ENCODE measurements at places on chromosomes 3 and 15.

- no peak for DNase-seq
Measured at GRCh38 chr15:69724333-69724732, 271.7 kb downstream of the RPLP1 start.

- DNase-seq: peak; percentile 72
Measured at GRCh38 chr3:138923531-138923994, 23.4 kb downstream of the FOXL2 start.

DNA sequence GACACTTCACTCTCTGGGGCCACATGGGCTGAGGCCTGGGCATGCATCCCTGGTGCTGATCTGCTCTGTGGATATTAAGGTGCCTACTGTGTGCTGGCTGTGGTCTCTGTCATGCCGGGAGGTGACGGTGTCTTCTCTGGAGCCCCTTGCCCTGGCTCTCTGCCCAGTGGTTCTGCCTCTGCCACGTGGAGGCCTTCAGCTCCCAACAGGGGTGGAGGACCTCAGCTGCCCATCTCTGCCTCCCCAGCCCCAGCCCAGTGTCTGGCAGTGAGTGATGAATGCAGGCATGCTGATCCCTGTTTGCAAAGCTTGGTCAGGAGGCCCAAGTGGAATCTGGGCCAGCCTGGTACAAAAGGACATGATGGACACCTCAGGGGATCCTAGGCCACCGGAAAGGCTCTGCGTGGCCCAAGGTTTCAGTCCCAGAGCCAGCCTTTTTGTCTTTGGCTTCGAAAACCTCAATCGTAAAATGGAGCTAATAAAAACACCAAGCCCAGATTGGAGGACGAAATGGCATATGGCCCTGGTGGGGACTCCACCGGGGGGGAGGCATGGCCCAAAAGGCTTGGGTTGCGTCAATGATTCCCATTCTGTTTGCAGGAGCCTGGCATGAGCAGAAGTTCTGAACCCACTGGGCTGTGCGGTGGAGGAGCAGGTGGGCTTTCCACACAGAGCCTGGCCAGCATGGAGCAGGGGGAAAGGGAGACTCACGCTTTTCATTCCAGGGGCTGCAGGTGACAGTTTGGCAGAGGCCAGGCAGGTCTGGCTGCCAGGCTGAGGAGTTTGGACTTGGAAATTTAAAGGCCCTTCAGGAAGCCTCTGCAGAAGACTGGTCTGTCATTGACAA lies 54.7 kb upstream of the KLF13 start:
- no peak for DNase-seq

DNA sequence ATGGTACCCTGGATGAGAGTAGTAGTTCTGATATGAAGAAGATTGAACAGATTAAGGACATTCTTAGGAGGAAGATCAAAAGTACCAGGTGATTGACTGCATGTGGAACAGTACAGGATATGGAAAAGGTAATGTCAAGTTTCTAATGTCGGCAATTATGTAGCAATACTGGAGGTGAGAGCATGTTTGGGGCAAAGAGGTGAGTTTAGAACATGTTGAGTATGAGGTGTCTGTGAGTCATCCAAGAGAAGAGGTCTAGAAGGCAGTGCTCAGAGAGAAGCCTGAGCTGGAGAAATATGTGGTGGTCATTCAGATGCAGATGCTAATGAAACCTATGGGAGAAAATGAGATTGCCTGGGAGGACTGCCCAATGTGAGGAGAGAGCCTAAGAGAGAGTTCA lies 305.6 kb downstream of the ZBTB20 start:
- no peak for DNase-seq

- DNase-seq: no peak
Measured at GRCh38 chr3:10516544-10517452, 11.4 kb upstream of the ATP2B2 start.

DNA sequence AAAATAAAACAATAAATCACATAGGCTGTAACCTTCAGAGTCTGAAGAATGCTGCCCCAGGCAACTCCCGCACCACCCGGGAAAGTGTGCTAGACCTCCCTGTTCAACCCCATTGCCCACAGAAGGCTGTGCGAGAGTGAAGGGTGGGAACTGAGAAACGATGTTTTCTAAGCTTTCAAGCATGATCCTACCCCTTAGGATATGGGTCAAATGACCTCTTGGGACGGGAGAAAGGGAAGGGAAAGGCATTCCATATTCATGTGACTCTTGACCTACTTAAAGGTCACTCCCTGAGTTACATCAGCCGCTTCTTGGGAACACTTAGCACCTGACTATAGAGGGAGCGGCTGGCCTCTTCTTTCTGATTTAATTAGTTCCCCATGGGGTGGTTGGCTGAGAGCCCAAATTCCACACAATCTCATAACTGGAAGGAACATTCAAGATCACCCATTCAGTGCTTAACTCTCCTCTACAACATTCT lies 114.7 kb upstream of the SLC24A5 start:
- DNase-seq: peak; percentile 34

GRCh38 chr3:105662306-105662705 lies 206.5 kb downstream of the CBLB start:
- DNase-seq: no peak

GRCh38 chr15:85497172-85497569 lies 116.8 kb downstream of the AKAP13 start:
- peak; percentile 30 for DNase-seq

DNA sequence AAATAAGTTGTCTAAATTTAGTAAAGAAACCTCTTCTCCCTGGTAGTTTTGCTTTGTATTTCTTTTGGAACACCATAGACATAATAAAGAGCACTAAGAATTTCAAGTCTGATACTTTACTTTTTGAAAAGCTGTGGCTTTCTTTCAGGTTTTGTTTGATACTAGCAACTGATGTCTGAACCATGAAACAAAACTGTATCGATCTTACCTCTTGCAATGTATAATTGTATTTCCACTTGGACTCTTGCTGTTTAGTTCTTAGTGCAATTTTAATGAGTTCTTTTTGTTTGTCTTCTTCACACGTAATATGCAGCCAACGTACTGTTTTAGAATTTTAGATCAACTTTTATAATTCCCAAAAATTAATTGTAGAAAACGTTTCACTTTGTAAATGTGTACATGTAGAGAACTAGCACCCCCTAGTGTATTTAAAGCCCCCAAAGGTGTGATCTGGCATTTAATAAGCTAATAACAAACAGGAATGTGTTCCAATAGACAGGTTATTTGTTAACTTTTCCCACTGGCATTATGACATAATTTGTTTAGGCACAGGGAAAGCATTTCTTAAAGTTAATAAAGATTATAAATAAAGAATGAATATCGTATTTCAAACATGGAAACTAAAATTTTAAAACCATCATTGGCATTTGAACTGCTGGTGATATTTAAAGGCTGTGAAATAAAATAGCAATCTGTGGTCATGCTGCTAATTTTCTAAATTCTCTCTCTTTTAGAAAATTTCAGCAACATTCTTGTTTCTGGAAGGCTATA lies 289.1 kb upstream of the DNAJC19 start:
- DNase-seq: no peak

GRCh38 chr3:27713435-27714145 lies 8.5 kb downstream of the EOMES start:
- DNase-seq: peak; percentile 25
